ENCODE measurements at places on chromosomes 7 and 10.

GRCh38 chr7:20350996-20351692 is 20.4 kb downstream of the ITGB8 start:
- no peak for DNase-seq

DNA sequence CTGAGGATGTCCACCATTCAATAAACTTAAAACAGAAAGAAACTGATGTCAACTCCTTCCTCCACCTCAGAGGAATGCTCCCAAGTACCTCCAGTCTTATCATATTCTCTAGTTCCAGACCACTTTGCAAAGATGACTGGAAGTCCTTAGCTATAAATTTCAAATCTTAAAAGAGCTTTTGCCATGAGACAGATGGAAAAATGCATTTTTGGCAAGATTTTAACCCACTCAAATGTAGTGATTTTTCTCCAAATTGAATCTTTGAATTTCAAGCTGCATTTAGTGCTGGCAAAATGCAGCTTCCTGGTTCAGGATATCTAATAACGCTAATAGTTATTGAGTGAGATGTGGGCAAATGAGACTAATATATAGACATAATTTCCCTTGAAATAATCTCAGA is 33.2 kb downstream of the DGKI start:
- DNase-seq, result no peak

DNA sequence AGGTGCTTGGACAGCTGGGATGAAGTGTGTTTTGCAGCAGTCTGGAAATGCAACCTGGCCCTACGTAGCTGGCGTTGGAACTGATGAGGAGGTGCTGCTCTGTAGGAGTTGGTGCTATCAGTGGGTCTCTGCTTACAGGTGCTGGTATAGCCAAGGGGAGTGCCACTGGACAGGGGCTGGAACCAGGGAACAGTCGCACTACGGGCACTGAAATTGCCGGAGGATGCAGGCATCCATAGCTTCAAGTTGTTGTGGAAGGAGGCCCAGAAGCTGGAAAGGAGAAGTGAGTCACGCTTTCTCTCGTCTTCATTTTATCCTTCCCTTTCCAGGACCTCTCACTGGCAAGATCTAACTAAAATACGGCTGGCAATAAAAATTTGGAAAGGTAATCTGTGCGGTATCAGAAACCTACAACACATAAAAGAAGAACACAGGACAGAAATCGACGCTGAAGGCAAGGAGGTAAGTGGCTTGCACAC is 25.8 kb downstream of the MACC1 start:
- no peak for DNase-seq

GRCh38 chr7:24466168-24466768 is 107.0 kb upstream of the PALS2 start:
- DNase-seq, result no peak

- no peak for DNase-seq
These were observed 918 bp upstream of the STRA8 start for GRCh38 chr7:135232720-135233119.

GRCh38 chr7:48052748-48053147 is 17.4 kb downstream of the C7orf57 start:
- peak; percentile 9 for DNase-seq

DNA sequence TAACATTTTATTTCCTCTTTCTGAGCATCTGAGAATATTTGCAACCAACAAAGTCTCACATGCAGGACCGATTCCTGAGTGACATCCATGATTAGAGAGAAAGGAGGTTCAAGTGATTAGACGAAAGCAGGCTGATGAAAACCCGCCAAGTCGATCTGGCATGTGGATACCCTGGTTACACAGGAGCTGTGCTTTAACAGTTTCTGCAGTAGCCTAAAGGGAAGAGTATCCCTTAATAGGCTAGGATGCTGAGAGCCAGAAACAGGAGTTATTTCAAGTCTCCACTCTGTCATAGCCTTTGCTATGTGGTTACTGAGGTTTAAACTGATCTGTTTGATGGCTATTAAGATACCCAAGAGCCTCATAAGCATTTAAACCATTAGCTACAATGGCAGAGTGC is 82.5 kb downstream of the PRKCQ start:
- no peak for DNase-seq

DNA sequence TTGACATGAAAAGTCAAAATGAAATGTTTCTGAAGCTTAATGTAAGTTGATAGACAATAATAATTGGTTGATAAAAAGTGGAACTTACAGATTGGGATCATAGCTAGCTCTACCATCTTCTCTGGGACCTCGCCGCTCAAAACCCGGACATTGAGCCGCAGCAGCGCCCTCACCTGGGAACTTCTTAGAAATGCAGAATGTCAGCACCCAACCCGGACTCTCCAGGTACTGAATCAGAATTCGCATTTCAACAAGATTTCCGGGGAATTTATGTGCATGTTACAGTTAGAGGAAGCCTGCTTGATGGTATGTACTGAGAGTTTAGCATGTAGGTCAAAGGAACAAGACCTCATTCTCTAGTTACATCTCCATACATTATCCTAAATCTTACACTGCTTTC is 36.7 kb upstream of the ABLIM1 start:
- peak; percentile 16 for DNase-seq

GRCh38 chr10:108434559-108435252 is 1270.2 kb upstream of the SORCS1 start:
- DNase-seq, result no peak

- no peak for DNase-seq
These were observed 150.0 kb downstream of the ZMYND11 start for GRCh38 chr10:285216-285615.

- no peak for DNase-seq
These were observed 14.4 kb downstream of the HERPUD2 start for GRCh38 chr7:35680403-35681013.

DNA sequence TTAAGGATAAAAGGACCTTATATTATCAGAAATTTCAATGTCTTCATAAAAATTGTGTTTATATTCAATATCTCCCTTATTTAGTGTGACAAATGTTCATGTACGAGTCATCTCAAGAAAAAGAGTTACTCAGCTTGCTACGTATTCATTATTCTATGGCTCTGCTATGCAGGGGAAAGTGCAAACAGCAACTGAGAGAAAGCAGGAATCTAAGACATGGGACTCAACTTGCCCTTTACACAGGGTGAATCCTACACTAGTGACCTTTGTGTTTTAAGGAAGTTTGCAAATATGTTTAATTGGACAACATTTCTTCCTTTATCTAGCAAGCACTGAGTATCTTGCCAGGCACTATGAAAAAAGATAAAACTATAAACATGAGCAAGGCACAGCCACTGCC is 104.7 kb downstream of the NPSR1 start:
- DNase-seq, result no peak

- no peak for DNase-seq
These were observed 32.5 kb upstream of the TBX20 start for GRCh38 chr7:35286422-35286821.

GRCh38 chr10:44278837-44279324 is 106.0 kb downstream of the CXCL12 start:
- no peak for DNase-seq

DNA sequence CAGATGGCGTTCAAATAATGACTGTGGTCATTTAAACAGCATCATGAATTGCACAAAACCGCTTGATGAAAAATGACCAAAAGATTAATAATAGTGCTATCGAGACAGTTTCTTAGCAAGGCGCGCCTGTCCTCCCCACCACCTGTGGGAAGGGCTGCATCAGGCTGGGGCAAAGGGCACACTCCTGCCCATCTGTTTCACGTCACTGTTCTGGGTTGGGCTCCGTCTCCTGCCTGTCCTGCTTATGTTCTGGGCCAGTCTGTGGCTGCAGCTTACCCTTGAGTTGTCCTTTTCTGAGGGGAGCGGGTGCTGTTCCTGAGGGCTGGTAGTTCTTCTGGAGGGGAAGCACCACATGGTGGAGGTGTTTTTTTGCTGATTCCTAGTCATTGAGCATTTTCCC is 13.3 kb downstream of the RBM17 start:
- DNase-seq, result no peak

DNA sequence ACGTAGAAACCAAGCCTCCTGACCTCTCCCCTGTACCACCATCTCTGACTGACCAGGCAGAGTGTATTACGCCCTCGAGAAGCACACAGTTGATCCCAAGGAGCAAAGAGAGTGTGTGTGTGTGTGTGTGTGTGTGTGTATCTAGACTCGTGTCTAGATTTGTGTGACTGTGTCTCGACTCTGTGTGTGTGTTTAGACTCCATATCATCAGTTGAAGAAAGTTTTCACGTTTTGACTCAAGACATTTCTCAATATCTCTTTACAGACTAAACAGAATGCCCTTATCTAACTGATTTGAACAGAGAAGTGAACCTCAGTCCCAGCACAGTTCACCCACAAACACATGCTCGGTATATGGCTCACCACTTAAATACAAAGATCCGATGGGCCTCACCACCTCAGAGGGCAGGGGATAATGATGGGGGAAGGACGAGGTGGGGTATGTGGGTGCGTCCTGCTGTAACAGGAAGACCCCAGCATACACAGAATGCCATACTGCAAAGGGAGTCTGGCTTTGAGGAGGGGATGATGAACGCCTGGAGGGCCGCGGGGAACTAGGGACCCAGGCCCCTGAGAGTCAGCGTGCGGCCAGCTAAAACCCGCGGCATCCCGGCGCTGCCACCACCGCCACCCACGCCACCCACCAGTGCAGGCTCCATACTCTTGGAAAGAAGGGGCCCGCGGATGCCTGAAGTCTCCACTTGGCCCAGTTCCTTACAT is 780 bp downstream of the ALDH18A1 start:
- no peak for DNase-seq

GRCh38 chr10:102850025-102850518 is 4.0 kb upstream of the BORCS7 start:
- no peak for DNase-seq

GRCh38 chr7:130444234-130444633 is 3.4 kb upstream of the CEP41 start:
- DNase-seq, result no peak

- DNase-seq, result no peak
These were observed 193.7 kb downstream of the RELN start for GRCh38 chr7:103795787-103796186.

DNA sequence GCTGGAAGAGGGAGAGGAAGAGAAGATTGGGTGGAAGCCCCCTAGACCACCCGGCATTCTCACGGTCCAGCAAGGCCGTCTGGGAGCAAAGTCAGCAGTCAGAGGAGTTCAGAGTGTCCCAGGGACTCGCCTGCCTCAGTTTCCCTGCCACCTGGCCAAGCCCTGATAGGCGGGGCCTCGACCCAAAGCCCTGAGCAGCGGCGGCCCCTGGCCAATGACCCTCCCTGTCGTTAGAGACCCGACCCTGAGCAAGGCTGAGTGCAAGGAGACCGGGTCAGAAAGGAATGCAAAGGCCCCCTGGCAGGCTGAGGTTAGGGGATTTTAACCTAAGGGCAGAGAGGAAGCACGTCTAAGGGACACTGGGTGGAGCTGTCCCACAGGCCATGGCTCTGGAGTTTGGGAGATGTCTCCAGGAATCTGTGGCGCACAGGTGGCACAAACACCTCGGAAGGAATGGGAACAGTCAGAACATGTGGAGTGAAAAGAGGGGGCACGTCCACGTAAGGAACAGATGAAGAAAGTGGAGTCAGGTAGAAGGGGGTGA is 196.8 kb upstream of the PDE1C start:
- DNase-seq, result no peak

DNA sequence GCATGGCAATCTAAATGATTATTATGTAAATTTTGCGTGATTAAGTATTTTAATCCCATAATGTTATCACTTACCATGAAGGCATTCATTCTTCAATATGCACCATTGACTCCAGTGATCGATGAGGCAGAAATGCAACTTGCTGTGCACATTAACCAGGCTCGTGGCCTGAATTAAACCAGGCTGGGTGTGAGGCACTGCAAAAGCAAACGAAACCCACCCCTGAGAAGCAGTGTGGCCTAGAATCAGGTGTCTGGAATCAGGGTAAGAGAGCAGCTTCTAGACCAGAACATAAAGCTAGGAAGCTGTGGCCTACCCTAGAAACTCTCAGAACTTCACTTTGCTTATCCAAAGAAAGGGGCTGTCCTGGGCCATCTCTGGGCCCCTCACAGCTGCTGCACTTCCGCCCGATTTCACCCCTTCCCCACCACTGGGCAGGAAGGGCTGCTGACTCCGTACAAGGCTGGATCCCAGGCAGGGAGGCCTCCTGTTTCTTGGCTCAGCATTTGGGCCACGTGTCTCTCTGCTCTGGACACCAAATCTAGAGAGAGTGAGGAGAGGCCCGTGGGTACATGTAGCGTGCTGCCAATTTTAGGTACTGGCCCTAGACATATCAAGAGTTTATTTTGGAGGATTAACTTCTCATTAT is 4.4 kb downstream of the PTPRE start:
- no peak for DNase-seq

- DNase-seq, result no peak
These were observed 161.3 kb downstream of the DYNC1I1 start for GRCh38 chr7:95933618-95934017.

- no peak for DNase-seq
These were observed 10.5 kb downstream of the MKLN1 start for GRCh38 chr7:131338173-131338572.

GRCh38 chr10:13375791-13376190 is 27.7 kb upstream of the SEPHS1 start:
- no peak for DNase-seq

GRCh38 chr7:4272141-4272540 is 410.0 kb upstream of the FOXK1 start:
- DNase-seq, result no peak

- no peak for DNase-seq
These were observed 187.7 kb downstream of the PTPN20 start for GRCh38 chr10:47098964-47099363.

- DNase-seq, result no peak
These were observed 97.4 kb upstream of the DIP2C start for GRCh38 chr10:786633-787474.

DNA sequence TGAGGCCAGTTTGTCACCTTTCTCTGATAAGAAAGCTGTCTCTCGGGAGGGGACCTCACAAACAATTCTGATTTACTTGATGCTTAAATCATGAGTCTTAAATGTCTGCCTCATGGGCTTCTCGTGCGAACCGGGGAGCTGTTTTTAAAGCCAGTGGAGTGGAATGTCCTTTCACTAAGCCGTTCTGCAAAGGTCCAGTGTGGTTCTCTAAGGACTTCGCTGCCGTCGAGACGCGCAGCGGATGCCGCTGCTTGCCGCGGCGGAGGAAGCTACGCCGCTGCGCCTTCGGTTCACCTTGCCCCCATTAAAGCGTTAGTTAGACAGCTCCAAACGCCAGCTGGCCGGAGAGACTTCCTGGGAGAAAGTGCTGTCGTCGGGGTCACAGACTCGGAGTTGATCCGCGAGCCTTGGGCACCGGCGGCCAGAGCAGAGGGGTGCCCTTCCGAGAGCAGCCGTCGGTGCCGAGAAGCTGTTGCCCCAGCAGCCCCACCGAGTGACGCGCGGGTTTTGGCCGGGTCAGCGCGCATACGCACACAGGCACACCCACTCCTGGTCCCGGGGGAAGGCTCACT is 1.3 kb upstream of the HMX3 start:
- DNase-seq, result no peak

- peak; percentile 52 for DNase-seq
These were observed 69.8 kb downstream of the LSMEM1 start for GRCh38 chr7:112550468-112551060.

Data from memory B cell (primary cell).